Skeletal muscle cell (primary cell): ENCODE measurements at places on chromosomes 6 and 20.

- DNase-seq = no peak
Observed at GRCh38 chr6:19394051-19394450, 443.1 kb upstream of the ID4 start.

DNA sequence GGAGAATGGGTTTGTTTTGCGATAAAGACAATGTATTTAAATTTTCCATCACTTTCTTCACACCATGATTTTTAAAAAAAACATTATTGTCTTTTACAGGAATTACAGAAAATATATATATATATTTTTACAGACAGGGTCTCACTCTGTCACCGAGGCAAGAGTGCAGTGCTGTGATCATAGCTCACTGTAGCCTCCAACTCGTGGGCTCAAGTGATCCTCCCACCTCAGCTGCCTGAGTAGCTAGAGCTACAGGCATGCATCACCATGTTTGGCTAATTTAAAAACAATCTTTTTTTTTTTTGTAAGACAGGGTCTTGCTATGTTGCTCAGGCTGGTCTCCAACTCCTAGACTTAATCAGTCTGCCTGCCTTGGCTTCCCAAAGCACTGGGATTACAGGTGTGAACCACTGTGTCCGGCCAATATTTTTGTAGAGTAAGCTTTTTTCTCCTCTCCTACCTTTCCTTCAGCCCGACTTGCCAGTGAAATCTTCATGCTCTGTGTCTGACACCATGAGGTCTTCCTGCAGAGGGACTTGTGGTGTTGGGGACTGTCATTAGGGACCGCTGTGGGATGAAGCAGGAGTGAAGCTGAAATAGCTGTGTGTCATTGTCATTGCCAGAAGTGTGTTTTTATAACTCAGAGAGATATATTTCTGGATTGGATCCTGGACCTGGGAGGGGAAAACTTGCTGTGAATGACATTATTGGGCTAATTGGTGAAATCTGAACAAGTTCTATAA, 13.2 kb downstream of the DSP start:
- DNase-seq = no peak

DNA sequence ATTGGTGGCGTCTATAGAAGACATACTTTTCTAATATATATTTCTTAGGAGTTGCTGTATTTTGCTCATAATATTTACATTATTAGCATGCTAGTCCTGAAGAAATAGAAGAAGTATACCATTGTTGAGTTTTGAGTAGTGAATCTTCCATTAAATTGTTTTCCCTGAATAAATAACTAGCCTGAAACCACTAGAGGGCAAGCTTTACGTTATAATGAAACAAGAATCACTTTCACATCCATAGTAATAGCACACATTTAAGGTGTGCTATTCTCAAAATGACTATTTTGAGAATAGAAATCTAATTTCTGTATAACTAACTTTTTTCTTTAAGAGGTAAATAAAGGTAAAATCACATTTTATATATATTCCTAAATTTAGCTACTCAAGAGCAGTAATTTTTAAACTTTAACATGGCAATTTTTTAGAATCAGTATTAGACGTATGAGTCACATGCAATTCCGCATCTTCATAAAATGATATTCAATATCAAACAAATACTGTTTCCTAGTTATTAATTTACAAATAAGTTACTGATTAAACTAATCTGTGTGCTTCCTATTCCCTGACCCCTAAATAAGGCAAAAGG, 213.2 kb upstream of the MANEA start:
- DNase-seq = no peak

GRCh38 chr20:32019156-32019510, 8.9 kb downstream of the CCM2L start:
- DNase-seq = no peak

- no peak for DNase-seq
Observed at GRCh38 chr6:35494161-35494563, 2.7 kb downstream of the TEAD3 start.

- DNase-seq = no peak
Observed at GRCh38 chr20:25199473-25200260, 4.2 kb downstream of the ENTPD6 start.

GRCh38 chr6:98416027-98416426, 418.3 kb upstream of the POU3F2 start:
- DNase-seq = no peak

DNA sequence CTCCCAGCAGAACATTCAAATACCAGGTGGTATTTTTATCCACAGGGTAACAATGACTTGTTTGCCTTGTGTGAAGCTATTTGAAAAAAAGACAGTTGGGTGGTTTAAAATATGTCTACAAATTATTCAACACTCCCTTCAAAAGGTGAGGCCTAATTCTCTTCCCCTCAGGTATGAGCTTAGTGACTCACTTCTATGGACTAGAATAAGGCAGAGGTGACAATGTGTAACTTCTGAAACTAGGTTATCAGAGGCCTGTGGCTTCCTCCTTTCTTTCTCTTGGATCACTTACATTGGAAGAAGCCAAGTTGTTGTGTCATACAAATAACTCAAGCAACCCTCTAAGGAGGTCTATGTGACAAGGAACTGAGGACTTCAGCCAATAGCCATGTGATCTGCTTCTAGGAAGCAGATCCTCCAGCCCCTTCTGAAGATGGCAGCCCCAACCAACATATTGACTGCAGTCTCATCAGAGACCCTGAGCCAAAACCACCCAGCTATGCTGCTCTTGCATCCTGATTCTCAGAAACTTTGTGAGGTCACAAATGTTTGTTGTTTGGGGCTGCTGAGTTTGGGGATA, 102.6 kb downstream of the SNAP25 start:
- no peak for DNase-seq

DNA sequence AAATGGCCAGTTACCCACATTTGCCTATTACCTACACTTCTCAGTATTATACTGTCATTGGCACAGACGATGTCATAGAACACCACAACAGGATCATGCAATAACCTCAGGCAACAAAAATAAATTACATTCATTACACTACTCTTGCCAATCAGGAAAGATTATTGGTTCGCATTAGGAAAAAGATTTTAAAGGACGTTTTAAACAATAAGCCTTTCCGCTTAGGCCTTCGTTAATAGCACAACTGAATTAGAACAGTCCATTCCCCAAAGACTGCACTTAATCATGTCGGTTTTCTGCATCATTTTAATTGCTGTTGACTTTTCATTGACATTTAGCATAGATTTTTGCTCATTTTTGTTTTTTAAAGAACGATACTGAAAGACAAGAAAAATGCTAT, 912 bp upstream of the SENP6 start:
- no peak for DNase-seq

- DNase-seq = no peak
Observed at GRCh38 chr6:131862476-131862875, 54.7 kb downstream of the ENPP1 start.
